ENCODE measurements at places on chromosomes 12 and 14. TPM values are rescaled to one million over a fixed set of nuclear protein-coding genes. Genes with fewer than 3 reads are reported as not detected.

DNA sequence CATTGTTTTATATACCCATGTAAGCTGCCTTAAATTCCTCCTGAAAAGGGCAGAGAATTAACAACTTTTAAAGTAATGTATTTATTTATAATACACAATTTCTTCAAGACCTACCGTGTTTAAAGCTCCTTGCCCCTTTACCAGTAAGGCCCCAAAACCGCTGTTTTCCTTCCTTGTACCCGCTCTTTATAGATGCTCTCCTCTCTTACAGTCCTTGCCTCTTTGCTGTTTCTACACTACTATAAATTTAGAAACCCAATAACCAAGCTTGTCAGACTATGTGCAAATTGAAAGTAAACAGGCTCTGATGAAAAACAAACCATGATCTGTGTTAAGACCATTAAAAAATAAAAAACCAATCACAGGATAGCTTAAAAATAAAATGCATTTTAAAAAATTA lies 3.9 kb downstream of the MPHOSPH9 start:
- no peak for DNase-seq

DNA sequence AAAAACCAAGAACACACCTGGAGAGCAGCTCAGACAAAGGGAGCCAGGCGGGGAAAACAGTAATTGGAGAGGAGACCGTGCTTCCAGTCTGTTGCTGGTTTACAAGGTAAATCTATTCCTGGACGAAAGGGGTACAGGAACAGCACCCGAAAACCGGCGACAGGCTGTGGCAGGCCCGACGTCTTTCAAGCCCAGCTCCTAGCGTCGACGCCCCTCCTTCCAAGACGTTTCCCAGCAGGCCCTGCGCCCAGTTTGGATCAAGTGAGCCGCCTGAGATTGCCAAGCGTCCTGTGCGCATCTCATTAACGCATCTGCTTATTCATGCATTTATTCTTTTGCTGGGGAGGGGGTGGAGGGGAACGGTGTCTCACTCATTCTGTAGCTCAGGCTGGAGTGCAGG lies 1.4 kb downstream of the C12orf56 start:
- no peak for DNase-seq

The KCNH3 gene
- polyA plus RNA-seq: 3.2 TPM

GRCh38 chr12:94615260-94616181 lies 34.8 kb downstream of the TMCC3 start:
- no peak for DNase-seq

The NOVA1 gene
- 0.32 TPM for polyA plus RNA-seq

DNA sequence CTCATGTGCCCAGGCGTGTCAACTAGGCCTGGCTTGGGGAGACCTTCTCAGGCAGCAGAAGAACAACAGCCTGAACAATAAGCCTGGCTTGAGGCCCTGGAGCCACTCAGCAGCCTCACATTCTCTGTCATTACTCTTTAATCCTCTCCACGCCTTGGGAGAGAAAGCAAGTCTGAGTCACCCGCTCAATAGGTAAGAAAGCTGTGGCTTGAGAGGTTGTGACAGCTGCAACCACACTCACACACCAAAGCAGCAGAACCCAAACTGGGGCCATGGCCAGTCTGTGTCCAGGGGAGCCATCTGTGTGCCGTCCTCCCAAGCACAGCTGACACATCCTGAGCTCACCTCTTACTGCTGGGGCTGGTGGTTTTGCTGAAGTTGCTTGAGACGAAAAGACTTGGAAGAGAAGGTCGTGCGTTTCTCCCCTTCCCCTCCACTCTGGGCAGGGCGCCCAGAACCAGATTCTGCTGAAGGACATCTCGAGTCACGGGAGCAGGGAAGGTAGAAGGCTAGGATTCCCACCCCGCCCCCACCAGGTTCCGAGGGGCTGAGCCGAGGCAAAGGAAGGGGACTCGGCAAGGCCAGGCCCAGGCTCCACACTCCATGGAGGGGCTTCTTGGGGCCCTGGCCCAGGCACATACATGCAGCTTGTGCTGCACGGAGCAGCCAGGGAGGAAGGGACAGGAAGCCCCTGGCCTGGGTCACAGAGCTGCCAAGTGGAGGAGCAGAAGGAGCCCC lies 5.5 kb downstream of the TMEM63C start:
- DNase-seq: no peak

DNA sequence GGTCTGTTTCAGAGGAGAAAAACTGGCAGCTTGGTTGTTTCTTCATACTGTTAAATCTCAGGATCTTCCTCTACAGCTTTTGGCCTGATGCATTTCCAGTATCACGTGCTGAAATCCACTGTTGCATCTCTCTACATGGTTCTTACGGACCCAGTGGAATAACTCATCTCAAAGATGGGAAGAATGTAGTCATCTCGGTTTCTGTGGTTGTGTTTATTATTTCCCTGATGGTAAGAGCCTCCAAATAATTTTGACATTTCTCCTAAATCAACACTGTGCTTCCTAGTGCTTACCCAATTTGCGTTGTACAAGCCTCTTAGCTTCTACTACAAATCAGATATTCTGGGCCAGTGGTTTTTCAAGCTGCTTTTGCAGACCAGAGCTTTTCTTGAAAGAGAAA lies 812.8 kb downstream of the C12orf50 start:
- DNase-seq: no peak

The KLRF1 gene
- not detected for polyA plus RNA-seq

The KERA gene
- polyA plus RNA-seq: not detected

- DNase-seq: no peak
Observed at GRCh38 chr12:117178301-117178700, 12.0 kb downstream of the FBXO21 start.

DNA sequence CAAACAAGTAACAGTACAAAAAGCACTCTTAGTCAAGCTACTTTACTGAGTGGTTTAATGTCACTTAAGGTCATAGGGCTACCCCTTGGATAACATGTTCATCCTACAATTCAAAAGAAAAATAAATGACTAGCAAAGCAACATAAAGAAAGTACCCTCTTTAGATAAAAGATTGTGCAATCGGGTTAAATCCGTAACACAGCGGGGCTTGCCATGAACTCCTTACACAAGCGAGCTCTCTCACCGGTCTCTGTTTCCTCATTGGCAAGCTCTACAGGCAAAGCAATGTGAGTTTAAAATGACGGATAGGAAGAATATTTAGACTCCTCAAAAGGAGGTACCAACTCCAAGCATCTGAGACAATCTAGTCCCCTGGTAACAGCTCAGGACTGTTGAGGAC lies 140.6 kb downstream of the EGLN3 start:
- DNase-seq: no peak

DNA sequence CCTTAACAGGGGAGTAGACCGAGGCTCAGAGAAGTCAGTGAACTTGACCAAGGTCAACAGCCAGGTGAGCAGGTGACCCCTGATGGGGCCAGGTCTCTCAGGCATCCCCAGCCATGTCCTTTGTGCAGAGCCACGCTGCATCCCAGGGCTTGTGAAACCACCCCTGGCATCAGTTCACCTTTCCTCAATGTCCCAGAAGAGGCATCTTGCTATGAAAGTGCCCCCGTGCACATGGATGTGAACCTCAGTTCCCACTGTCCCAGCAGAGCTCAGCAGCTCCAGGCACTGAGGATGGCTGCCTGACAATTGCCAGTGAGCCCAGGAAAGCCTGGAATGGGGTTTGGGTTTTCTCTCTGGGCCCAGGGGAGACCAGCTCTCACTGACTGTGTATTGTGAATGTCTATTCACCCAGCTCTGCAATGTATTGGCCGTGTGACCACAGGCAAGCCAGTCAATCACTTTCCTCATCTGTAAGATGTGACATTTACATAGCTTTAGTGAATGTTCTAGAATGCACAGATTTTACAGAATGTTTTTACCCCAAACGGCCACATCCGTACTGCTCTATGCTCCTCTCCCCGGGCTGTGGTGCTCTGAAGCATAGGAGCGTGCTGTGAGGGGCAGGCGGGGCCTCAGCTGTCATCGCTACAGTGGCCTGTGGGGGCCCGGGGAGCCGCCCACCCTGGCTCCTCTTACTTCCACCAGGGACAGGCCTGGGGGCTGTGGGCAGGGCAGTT lies 4.9 kb downstream of the CACNA2D4 start:
- peak; percentile 42 for DNase-seq

The GZMB gene
- not detected for polyA plus RNA-seq

The REC8 gene
- polyA plus RNA-seq: 23.2 TPM

Measured in SK-N-SH (cell line).